ENCODE measurements at places on chromosomes 2 and 18.

- DNase-seq = peak; percentile 16
Observed at GRCh38 chr2:231133365-231134099, 8.7 kb upstream of the HTR2B start.

DNA sequence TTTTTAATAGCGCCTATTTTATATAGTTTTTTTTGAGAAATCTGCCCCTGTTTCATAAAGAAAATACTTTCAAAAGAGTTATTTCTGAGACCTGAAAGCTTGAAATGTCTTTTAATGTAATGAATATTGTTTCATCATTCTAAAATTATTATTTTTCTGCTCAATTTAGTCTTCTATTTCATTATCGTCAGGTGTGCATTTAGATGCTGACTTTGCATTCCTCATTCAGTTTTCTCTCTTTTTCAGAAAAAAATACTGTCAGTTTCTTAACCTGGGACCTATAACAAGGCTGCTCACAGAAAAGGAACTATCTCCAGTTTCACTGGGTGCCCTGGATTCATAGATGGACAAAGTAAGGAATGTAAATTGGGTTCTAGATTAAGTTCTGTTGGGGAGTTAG lies 1631.7 kb downstream of the SUCLG1 start:
- no peak for DNase-seq

DNA sequence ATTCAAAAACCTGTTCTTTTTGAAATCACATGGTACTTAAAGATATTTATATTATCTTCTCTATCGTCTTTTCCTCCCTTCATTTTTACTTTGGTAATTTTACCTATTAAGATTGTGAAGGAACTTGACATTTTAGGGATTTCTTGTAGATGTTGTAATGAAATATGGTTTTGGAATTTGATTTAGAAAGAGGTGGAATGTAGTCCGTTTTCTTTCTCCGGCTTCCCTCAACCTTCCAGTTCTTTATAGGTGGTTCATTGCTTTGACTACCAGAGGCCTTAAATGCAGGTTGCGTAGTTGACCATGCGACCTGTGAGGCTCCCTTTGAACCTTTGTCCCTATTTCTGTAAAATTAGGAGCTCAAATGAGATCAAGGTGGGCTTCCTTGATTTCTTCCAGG lies 24.5 kb downstream of the ITGA6 start:
- DNase-seq = no peak

GRCh38 chr2:194087089-194087958 lies 1569.7 kb upstream of the SLC39A10 start:
- peak; percentile 15 for DNase-seq

GRCh38 chr2:16661936-16662839 lies 3.4 kb downstream of the CYRIA start:
- no peak for DNase-seq

DNA sequence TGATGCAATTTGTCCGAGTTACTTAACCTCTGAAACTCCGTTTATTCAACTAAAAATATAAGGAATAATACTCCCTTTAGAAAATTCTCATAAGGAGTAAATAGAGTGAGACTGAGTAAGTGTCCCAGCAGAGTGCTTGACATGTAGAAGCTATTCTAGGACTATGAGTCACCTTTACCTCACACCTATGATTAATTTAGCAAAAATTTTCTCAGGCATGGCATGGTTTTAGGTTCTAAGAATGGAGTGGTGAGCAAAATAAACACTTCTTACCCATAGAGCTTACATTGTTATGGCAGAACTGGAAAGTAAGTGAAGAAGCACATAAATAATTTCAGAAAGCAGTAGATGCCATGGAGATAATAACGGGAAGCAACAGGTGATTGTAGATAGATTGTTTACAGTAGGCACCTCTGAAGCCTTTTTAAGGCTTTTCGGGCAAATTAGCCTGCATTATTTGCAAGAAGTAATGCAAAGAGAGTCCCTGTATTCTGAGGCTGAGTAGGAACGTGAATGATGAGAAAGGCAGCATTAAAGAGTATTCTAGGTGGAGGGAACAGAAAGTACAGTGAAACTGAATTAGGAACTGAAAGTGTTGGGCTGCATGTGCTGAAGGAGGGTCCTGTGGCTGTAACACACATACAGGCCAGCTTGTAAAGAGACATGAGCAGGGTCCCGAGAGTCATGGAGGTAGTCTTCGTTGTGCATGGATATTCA lies 209.2 kb downstream of the ZNF407 start:
- DNase-seq = peak; percentile 96

GRCh38 chr2:206368484-206368883 lies 74.8 kb upstream of the ADAM23 start:
- DNase-seq = no peak

DNA sequence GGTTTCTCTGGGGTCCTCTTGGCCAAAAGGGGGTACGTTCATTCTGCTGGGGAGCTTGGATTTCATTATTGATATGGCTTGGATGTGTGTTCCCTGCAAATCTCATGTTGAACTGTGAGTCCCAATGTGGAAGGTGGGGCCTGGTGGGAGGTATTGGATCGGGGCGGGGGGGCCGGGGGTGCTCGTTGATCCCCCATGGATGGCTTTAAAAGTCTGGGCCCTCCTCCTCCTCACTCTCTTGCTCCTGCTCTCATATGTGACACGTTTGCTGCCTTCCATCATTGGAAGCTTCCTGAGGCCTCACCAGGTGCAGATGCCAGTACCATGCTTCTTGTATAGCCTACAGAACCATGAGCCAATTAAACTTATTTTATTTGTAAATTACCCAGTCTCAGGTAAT lies 11.8 kb downstream of the DBI start:
- DNase-seq = no peak

DNA sequence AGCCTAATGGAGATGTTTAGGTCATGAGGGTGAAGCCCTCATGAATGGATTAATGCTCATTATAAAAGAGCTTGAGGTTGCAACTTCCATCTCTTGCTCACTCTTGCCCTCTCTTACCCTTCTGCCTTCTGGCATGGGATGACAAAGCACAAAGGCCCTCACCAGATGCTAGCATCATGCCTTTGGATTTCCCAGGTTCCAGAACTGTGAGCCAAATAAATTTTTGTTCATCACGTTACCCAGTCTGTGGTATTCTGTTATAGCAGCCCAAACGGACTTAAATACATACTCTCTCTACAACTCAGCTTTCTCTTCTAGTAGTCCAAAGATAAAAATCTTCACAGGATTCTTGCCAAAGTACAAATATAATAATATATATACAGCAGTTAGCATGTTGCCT lies 75.8 kb downstream of the LNPK start:
- DNase-seq = peak; percentile 78
